Posterior vena cava (tissue), 2 donors: ENCODE measurements at places on chromosomes 11 and 22. TPM values are rescaled to one million over a fixed set of nuclear protein-coding genes. Genes with fewer than 3 reads are reported as not detected.

The ST14 gene
- 4.9 TPM for total RNA-seq

The SEPTIN3 gene
- total RNA-seq: 0.14 TPM

The VPREB3 gene
- not detected for total RNA-seq

The CENPM gene
- total RNA-seq: not detected

The VSTM5 gene
- total RNA-seq: 1.0 TPM

The OR51E2 gene
- 0.23 TPM for total RNA-seq

The P2RY2 gene
- total RNA-seq: 3.1 TPM

The FAT3 gene
- total RNA-seq: 40.5 TPM

The GLYAT gene
- total RNA-seq: not detected

The APOBEC3B gene
- total RNA-seq: 0.14 TPM

The POLA2 gene
- total RNA-seq: 6.0 TPM

The PACSIN3 gene
- total RNA-seq: 47.4 TPM

The OOSP4B gene
- total RNA-seq: not detected

The CDKN1C gene
- total RNA-seq: 58.8 TPM

The TM7SF2 gene
- 3.1 TPM for total RNA-seq

The SUSD2 gene
- 29.5 TPM for total RNA-seq

The PTPRCAP gene
- total RNA-seq: 2.5 TPM

The GVQW3 gene
- total RNA-seq: 1.9 TPM

The CNIH2 gene
- not detected for total RNA-seq

The TRPC6 gene
- total RNA-seq: 2.4 TPM

The KBTBD3 gene
- total RNA-seq: 4.7 TPM

The TAF1D gene
- total RNA-seq: 98.5 TPM

The SCN2B gene
- total RNA-seq: 0.14 TPM

The ZW10 gene
- 9.6 TPM for total RNA-seq
